Stimulated activated CD8-positive, alpha-beta memory T cell treated with anti-CD3 and anti-CD28 coated beads, Interleukin-4, amount 100 ng/mL, for 4 hours (primary cell): ENCODE measurements at places on chromosomes 3 and 15.

GRCh38 chr3:9730657-9731205, 804 bp upstream of the BRPF1 start:
- DNase-seq, result no peak

DNA sequence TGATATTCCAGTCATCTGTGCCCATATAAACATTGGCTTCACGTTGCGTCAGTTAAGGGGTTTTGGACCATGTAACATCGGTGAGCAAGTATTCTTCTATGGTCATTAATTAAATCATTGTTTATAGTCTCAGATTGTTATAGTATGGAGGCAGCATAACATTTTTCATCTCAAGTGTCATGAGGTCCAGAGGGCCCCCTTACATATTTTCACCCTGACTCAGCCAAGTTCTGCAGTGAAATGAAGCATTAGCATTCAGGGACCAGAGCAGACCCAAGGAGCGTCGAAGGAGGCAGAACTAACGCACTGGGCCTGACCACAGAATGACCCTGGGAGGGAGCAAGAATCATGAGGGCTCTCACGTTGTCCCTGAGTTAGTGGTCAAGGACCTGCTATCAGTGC, 171.5 kb downstream of the LRTM1 start:
- DNase-seq, result no peak

- DNase-seq, result no peak
Measured at GRCh38 chr3:138726946-138727730, 107.6 kb downstream of the PIK3CB start.

- no peak for DNase-seq
Measured at GRCh38 chr15:52717924-52718323, 38.7 kb upstream of the ATOSA start.

DNA sequence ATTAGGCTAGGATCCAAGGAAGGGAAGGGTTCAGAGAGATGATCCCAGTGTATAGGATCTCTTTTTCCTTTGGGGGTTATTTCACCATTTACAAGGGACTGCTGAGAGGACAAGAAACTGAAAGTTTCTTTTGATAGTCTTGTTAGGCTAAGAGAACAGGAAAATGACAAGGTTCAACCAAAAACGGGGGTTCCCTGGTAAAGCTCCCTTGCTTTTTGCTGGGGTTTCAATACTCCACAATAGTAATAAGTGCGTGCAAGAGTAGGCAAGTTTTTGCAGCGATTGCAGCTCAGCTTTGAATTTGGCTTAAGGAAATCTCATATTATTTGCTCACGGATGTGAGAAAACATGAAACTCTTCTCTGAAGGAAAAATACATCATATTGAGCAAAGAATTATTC, 18.8 kb upstream of the SUSD5 start:
- no peak for DNase-seq

DNA sequence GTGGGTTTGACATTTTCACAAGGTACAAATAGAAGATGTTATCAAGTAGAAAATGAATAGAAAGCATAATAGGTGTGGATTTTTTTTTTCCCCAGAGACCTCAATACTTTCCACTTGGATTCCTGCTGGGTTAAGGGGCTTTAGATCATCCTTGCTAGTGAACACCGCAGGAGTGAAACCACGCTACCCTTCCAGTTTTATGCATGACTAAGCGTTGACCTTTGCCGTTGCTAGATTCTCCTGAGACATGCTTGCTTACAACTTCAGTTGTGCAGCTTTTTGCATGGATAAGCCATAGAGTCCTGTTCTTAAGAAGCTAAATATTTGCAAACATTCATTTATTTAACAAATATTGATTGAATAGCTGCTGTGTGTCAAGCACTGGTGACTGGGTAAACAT, 299.7 kb upstream of the LMCD1 start:
- no peak for DNase-seq

DNA sequence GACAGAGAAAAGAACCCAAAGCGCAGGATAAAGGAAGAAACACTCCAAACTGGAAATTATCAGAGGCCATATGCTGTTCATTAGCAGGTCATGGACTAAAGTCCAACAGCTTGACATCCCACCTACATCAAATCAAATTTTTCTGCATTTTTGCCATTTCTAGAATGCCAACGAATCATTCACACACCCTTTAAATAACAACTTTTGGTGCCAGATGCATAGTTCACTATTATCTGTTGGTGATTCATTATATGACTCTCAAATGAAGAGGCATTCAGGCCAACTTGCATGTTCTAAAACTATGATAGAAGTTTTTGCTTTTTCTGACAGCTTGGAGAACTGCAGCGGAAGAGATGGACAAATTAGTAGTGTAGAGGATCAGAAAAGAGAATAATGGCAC, 529.8 kb upstream of the NAALADL2 start:
- no peak for DNase-seq
